Activated CD8-positive, alpha-beta T cell treated with anti-CD3 and anti-CD28 coated beads for 36 hours (primary cell): ENCODE measurements at places on chromosomes 7 and 10. TPM values are rescaled to one million over a fixed set of nuclear protein-coding genes. Genes with fewer than 3 reads are reported as not detected.

Gene MKX
- 1.1 TPM for total RNA-seq

Gene NPSR1
- total RNA-seq = not detected

GRCh38 chr7:85041605-85042216 is 145.1 kb downstream of the SEMA3D start:
- H3K36me3 ChIP-seq = no peaks in the 10 kb centered on the region
- DNase-seq = peak; percentile 62
- H3K27ac ChIP-seq = no peak overlapping the region
- H3K4me1 ChIP-seq = no peaks in the 10 kb centered on the region
- H3K4me3 ChIP-seq = no peak overlapping the region
- no peaks in the 10 kb centered on the region for H3K27me3 ChIP-seq

DNA sequence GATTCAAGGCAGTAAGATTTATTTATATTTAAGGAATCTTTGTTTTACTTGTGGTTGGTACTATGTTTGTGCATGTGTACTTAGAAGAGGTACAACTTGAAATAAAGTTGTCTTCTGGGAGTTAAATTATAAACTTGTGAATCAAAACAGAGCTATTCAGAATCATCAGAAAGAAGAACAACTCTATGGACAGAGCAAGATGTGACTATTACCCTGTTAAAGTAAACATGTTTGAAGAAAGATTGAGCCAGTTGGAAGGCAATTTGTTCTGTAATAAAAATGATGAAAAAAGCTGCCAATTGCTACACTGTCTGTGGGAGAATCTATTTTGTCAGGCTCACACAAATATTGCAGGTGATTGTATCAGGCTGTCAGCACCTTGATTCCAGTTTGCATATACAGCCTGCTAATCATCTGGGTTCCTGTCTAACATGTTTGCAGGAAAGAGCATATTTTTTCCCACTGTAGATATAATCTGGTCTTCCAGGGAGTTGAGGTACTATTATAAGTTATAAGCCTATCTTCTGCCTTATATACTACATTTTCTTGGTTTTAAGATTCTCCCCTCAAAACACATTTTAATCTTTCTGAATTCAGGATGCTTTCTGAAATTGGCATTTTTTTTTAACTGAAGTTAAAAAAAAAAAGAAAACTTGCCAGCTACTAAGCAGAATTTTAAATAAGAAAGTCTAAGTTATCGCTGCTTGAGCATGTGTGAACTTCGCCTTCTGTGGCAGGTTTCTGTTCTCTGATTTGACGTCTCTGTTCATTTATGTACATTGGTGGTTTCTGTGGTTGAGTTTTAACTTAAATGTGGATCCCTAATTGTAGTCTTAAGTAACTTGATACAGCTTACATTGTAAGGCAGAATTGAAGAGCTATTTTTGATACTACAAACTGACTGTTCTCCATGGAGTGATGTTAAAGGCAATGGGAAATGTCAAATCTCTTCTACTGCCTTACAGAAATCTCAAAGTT is 46.0 kb downstream of the ZNRF2 start:
- peak overlapping the region; percentile 65 for H3K4me3 ChIP-seq
- no peaks in the 10 kb centered on the region for H3K27me3 ChIP-seq
- peak; percentile 57 for DNase-seq
- peaks cover 59% of the 10 kb centered on the region for H3K4me1 ChIP-seq

GRCh38 chr7:151709141-151710038 is 167.5 kb downstream of the PRKAG2 start:
- no peaks in the 10 kb centered on the region for H3K36me3 ChIP-seq
- peaks cover 8% of the 10 kb centered on the region for H3K4me1 ChIP-seq
- DNase-seq = no peak
- H3K27ac ChIP-seq = no peak overlapping the region

Gene USP54
- 3.1 TPM for total RNA-seq

Gene NEUROD6
- not detected for total RNA-seq

DNA sequence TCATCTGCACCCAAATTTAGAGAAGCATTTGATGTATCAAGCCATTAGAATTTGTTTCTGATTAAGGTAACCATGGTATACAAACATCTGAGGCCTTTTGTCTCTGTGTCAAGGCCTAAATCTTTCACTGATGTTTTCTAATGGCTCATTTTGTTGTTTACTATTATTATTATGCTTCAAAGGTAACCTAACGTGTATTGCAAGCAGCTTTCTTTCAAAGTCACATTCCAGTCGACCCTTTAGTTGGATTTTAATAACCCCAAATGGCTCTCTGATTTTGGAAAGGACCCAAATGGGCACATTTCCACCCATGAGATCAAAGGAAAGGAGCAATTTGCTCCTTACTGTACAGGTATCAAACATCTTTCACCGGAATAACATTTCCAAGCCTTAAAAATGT is 46.7 kb upstream of the WNT16 start:
- H3K36me3 ChIP-seq = peaks cover 2% of the 10 kb centered on the region
- peaks cover 12% of the 10 kb centered on the region for H3K27me3 ChIP-seq
- no peak overlapping the region for H3K4me3 ChIP-seq
- no peak for DNase-seq
- no peak overlapping the region for H3K27ac ChIP-seq

DNA sequence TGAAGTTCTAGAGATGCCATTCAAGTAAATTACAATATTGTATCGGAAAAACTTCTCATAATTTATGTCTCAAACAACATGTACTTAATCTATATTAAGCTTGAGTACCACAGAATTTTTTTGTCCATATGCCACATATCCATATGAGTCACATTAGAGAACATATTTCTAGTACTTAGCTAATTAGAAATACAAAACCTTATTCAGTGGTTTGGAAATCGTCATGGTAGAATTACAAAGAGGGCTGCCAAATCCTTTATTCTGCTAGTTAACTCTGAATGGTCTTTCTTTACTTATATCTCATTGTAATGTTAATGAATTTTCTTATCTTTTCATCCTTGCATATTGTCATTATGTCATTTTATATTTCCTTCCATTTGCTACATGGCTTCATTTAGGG is 9.0 kb upstream of the VIM start:
- peaks cover 2% of the 10 kb centered on the region for H3K36me3 ChIP-seq
- no peak overlapping the region for H3K27ac ChIP-seq
- H3K4me1 ChIP-seq = peaks cover 55% of the 10 kb centered on the region
- DNase-seq = no peak
